Neural progenitor cell (in vitro differentiated cells): ENCODE measurements at places on chromosomes 2 and 18.

GRCh38 chr2:29765721-29766120 lies 155.7 kb downstream of the ALK start:
- DNase-seq: no peak

GRCh38 chr2:174605687-174606086 lies 8.1 kb upstream of the WIPF1 start:
- DNase-seq: no peak

- no peak for DNase-seq
These were observed 229.0 kb downstream of the MREG start for GRCh38 chr2:215784371-215784783.

- no peak for DNase-seq
These were observed 10.3 kb downstream of the FBLN7 start for GRCh38 chr2:112148477-112148876.

GRCh38 chr18:37930640-37931039 lies 365.0 kb upstream of the CELF4 start:
- DNase-seq: no peak

DNA sequence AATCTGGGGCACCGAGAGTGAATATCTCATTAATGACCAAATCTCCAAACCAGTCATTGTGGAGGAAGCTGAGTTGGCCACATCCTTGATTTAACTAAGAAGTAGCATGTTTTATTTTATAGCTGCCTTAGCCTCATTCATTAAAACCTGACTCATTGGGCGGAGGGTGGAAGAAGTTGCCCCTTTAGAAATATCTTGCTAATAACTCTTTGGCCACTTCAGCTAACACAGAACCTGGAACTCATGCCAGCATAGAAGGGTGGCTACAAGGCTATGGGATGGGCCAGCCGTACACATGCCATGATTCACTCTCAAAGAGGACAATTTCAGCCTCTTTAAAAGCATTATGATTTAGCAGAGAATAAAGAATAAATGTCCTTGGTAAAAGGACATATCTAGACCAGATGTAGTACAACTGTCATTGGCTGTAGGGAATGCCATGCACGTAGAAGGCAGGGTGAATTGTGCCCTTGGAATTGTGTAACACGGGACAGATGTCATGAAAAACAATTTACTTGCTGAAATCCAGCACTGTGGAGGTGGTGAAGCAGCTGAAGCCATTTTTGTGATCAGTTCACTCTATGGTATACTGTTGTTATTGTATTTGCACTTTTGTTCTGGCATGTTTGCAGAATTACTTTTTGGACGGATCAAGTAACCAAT lies 330.0 kb downstream of the PLCL1 start:
- no peak for DNase-seq

DNA sequence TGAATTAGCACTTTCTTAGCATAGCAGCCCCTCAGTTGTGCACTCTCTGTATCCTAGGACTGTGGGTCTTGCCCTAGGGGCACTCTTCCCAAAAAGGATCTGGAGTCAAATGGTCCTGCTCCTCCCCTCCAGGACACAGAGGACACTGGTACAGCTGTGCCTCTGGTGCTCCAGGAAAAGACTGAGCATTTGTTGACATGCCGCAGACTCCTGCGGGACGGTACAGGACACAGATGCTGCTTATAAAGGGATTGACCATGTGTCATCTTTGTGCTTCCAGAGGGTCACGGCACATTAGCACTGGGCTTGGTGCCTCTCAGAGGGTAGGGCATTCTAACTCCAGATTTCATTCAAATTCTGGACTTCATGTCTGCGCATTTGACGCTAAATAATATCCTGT lies 110.5 kb downstream of the KLF7 start:
- no peak for DNase-seq

GRCh38 chr2:234536178-234536965 lies 39.5 kb upstream of the ARL4C start:
- DNase-seq: no peak

GRCh38 chr2:218518876-218519275 lies 49.3 kb downstream of the USP37 start:
- no peak for DNase-seq

- no peak for DNase-seq
These were observed 1.3 kb downstream of the MGAT4A start for GRCh38 chr2:98729652-98730051.
